ENCODE measurements at places on chromosomes 3 and 15.

- DNase-seq: no peak
These were observed 464 bp downstream of the SOX2 start for GRCh38 chr3:181712226-181712552.

- no peak for DNase-seq
These were observed 106.6 kb upstream of the TMC3 start for GRCh38 chr15:81480645-81481053.

DNA sequence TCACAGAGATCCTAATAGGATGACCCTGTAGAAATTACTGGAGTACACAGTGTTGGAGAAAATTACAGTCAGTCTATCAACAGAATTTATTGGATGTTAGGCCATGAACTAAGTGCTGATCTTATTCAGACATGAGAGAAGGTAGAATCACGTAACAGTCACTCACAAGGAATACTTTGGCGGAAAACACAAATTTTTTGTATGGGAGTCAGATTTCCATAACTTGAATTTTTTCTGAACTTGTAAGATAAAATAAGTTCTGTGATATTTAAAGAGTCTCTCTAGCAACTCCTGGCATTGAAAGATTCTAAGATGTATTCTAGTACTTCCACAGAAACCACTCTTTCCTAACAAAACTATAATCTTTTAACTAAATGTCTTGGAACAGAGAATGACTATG is 178.8 kb upstream of the MME start:
- DNase-seq: no peak

- DNase-seq: no peak
These were observed 254.9 kb upstream of the TBL1XR1 start for GRCh38 chr3:177451864-177452830.

DNA sequence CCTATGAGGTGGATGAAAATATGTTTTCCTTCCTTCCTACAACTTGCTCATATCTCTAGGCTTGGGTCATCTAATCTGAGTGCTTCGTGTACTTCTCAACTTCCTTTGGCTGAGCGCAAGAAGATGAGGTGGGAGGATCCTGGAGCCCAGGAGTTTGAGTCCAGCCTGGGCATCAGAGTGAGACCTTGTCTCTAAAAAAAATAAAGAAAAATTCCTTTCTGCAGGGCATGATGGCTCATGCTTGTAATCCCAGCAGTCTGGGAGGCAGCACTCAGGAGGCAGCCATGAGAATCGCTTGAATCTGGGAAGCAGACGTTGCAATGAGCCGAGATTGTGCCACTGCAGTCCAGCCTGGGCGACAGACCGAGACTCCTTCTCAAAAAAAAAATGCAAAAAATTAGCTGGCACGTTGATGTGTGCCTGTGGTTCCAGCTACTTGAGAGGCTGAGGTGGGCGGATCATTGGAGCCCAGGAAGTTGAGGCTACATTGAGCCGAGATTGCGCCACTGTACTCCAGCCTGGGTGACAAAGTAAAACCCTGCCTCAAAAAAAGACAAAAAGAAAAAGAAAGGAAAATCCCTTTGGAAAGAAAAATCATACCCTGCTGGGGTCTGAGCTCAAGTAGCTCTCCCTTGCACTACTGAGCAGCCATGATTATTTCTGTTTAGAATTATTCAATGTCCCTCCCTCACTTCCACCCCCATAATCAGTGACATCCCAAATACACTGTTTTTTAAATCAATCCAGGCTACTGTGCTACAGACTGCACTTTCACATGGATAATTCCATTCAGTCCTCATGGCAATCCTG is 28.0 kb upstream of the RAB11A start:
- DNase-seq: no peak
